Activated effector memory CD4-positive, alpha-beta T cell treated with anti-CD3 and anti-CD28 coated beads, Interleukin-2, amount 50 U/mL, for 16 hours (primary cell): ENCODE measurements at places on chromosomes 2 and 18.

DNA sequence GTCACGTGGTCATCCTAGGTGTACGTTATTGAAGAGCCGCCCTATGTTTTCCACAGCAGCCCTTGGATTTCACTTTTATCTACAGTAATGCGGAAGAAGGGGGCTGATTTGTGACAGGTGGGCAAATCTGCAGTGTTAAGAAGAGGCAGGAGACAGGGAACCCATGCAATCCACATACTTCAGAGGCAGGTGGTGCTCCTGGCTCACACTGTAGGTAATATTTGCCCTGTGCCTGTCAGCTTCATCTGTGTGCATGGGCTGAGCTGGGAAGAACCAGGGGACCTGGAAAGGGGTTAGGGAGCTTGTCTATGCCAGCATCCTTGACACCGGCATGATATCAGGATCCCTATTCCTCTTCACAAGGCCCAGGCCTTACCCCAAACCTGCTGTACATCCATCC lies 183.9 kb downstream of the SH3RF3 start:
- no peak for DNase-seq

GRCh38 chr18:80044072-80044471 lies 9.8 kb downstream of the RBFA start:
- no peak for DNase-seq

DNA sequence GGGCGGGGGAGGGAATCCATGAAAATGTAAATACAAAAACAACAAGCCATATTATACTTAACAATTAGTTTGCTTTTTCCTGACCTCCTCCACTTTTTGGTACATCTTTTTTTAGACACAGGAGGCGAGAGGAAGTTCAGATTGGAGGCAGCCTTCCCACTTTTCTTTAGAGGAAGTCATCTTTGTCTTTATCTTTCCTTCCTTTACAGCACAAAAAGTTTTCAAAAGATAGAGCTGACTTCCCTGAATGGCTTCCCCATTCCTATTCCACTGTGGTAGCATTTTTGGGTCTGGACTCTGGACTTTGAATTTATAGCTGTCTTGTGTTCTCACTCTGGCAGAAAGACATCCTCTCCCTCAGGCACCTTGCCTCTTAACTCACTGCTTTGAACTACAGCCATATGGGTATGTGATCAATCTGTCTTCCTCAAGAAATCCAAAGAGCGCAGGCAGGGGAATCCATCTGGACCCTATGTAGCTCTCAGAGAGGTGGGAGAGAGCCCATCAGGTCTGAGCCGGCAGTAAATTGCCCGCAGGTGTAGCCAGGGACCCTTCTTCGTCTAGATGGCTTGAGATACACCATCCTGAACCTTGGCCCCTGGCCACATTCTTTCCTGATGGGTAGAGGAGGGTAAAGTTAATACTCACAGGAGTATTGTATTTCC lies 101.9 kb downstream of the AQP4 start:
- no peak for DNase-seq

DNA sequence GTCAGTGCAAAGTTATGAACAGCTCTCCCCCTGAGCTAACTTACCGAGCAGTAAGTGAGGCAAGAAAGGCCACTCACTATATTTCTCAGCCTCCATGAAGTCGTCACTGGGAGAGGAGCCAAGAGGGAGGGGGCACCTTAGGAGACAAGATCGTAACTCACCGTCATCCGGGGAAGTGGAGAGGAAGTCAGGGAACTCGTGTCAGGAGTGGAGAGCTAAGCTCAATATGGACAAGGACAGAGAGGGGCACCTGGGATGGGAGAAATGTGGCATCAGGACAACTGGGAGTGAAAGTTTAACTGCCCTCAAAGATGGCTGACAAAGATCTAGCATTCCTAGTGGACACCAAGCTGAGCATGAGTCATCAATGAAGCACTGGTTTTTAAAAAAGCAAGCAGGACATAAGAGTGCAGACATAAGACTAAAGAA lies 37.1 kb downstream of the BCL11A start:
- no peak for DNase-seq

DNA sequence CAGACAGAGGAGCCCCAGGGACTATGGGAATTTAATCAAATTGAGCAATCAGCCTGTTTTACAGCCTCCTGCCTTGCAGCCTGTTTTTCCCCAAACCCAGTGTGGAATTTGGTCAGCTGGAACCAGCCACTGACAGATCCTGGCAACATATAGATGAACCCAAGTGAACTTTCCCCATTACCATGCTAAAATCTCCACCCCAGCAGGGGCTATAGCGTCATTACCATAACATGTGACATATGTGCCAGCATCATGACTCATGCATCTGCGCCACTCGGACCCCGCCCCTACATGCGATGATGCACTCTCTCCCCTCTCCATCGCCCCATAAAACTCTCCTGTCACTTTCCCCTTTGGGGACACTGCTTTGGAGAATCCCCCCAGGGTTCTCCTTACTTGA lies 17.3 kb upstream of the FEZ2 start:
- no peak for DNase-seq

GRCh38 chr2:209519271-209519670 lies 95.4 kb downstream of the MAP2 start:
- no peak for DNase-seq

GRCh38 chr18:68714366-68714711 lies 569 bp downstream of the TMX3 start:
- DNase-seq = peak; percentile 70

- DNase-seq = no peak
Observed at GRCh38 chr18:11177382-11177781, 28.0 kb upstream of the PIEZO2 start.

- DNase-seq = no peak
Observed at GRCh38 chr2:64067326-64067725, 48.1 kb upstream of the VPS54 start.

DNA sequence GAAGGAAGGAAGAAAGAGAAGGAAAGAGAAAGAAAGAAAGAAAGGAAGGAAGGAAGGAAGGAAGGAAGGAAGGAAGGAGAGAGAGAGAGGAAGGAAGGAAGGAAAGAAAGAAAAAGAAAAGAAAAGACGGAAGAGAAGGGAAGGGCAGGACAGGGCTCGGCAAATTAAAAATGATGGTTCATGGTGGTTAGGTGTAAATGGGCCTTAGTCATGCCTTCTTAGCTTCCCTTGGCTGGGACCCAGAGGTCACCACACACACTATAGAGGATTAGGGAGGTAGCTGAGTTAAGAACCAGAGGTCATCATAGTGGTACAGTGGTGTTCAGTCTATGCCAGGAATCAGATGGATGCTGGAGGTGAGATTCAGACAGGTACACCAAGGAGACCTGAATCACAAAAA lies 9.3 kb upstream of the ATL2 start:
- no peak for DNase-seq

GRCh38 chr2:128818704-128819491 lies 500.2 kb upstream of the HS6ST1 start:
- no peak for DNase-seq

DNA sequence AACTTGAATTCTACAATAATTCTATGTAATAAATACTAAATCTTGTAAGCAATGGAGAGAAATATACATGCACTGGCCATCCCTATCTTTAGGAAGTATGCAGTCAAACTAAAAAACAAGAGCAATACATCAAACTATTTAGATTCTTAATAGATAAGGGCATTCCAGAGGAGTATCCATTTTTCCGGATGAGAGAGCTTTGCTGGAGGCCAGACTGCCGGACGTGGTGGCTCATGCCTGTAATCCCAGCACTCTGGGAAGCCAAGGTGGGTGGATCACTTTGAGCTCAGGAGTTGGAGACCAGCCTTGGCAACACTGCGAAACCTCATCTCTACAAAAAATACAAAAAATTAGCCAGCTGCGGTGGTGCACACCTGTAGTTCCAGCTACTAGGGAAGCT lies 60.8 kb downstream of the KIF5C start:
- DNase-seq = no peak

GRCh38 chr2:40758401-40759155 lies 306.7 kb upstream of the SLC8A1 start:
- no peak for DNase-seq

DNA sequence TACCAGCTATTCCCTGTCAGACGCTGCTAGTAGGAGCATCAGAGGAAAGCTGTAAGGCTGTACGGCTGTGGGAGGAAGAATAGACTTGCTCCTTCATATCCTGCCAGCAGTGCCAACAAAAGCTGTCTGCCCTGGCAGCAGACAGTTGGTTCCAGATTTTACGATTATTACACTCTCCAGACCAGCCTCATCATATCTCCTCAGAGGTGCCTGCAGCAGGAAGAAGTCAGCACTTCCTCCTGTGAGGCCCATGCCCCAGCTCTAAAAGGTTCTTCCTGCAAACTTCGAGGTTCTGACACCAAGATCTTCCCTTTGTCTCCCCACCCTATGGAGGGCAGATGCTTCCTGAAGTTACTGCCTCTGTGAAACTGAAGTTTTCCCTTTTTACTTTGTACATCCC lies 537.7 kb upstream of the PKDCC start:
- DNase-seq = no peak

DNA sequence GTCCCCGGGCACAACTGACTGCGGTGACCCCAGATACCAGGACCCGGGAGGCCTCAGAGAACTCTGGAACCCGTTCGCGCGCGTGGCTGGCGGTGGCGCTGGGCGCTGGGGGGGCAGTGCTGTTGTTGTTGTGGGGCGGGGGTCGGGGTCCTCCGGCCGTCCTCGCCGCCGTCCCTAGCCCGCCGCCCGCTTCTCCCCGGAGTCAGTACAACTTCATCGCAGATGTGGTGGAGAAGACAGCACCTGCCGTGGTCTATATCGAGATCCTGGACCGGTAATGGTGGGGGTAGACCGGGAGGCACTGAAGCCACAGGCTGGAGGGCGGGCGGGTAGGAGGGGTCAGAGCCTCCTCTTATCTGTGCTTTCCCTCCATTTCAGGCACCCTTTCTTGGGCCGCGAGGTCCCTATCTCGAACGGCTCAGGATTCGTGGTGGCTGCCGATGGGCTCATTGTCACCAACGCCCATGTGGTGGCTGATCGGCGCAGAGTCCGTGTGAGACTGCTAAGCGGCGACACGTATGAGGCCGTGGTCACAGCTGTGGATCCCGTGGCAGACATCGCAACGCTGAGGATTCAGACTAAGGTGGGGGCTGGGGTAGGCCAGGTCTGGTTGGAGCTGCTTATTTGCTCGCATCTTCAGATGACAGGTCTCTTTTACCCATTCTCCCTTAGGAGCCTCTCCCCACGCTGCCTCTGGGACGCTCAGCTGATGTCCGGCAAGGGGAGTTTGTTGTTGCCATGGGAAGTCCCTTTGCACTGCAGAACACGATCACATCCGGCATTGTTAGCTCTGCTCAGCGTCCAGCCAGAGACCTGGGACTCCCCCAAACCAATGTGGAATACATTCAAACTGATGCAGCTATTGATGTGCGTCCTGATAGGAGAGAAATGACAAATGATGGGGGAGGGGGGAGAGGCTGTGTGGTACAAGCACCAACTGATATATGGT lies 780 bp downstream of the HTRA2 start:
- DNase-seq = peak; percentile 81

- DNase-seq = peak; percentile 45
Observed at GRCh38 chr2:128307595-128307994, 11.1 kb downstream of the HS6ST1 start.

GRCh38 chr2:11592671-11593574 lies 59.1 kb downstream of the GREB1 start:
- no peak for DNase-seq

GRCh38 chr2:131046028-131046917 lies 47.0 kb downstream of the FAM168B start:
- no peak for DNase-seq

DNA sequence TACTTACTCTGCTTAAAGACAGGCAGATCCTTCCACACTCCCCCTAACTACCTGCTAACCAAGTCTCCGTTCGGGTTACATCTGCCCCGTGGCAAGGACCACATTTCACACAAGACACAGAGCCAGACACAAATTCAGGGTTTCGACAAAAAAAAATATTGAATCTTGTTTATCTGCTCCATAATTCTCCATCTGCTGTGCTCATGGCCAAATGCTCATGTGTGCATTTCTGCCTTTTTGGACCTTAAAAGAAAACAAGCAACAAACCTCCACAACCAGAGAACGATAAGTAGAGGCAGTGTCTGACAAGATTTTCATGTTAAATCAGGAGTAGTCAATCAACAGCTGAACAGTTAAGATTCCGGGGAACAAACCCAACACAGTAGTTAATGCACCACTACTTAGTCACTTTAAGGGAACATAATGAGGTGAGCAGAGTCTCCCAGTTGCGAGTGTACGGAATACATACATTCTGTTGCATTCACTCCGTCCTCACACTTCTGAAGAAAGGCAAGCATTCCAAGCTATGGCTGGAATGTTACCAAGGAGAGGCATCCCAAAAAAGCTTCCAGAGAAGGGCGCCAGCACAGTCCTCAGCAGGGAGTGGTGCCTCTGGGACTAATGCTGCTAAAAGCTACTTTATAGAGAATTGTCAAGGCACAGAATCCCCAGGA lies 121.0 kb downstream of the ANKRD44 start:
- DNase-seq = no peak

- DNase-seq = no peak
Observed at GRCh38 chr2:201827621-201828020, 21.3 kb downstream of the CDK15 start.

DNA sequence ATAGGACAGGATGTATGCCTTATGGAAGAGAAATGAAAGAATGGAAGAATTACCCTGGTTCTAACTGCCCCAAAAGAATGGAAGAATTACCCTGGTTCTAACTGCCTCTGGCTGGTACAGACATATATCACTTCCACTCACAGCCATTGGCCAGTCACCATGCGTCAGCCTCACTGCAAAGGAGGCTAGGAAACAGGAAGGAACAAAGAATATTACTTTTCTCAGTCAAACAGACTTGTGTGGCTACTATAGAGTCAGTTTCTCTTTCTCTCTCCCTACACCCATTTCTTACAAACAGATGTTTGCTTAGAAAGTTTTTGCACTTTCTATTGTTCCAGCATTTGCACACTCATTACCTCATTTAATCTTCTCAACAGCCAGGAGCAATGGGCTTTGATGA lies 1111.1 kb upstream of the KLHL29 start:
- no peak for DNase-seq

GRCh38 chr2:129301431-129301913 lies 678.0 kb upstream of the RAB6C start:
- DNase-seq = no peak

DNA sequence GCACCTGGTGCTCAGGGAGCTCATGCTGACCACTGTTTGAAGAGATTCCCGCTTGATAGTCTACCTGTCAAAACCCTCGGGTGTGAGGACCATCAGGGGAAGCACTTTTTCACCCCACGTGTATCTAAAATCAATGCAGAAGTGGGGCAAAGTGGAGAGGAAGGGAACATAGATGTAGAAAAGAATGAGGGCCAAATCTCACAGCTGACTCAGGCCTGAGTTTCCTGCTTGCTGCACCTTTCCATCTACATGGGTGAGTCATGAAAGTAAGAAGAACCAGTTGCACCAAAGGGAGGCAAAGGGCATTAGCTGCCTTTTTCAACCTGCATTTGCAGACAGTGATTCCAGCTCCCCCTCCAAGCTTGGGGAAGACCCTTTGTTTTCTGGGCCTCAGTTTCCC lies 100.2 kb upstream of the MYCN start:
- DNase-seq = no peak
